Activated T-helper 1 cell treated with Interleukin-2 at 50 U/mL for 16 hours (primary cell): ENCODE measurements at places on chromosomes 6 and 20.

DNA sequence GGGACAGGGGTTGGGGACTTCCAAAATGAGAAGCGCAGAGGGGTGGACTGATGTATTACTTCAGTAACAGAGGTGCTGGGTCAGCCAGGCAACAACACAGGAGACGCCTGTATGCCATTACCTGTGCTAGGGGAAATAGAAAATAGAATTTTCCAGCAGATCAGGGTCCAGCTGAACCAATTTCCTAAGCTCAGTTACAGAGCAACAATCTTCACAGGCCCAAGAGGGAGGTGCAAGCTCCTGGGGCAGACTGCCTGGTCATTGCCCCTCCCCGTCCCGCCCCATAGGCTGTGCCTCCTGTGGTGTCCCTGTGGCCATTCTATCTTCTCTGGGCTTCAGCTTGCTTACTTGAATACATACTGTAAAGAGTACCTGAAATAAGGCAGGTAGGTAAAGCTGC, 3.7 kb downstream of the KCNK5 start:
- no peak for DNase-seq

DNA sequence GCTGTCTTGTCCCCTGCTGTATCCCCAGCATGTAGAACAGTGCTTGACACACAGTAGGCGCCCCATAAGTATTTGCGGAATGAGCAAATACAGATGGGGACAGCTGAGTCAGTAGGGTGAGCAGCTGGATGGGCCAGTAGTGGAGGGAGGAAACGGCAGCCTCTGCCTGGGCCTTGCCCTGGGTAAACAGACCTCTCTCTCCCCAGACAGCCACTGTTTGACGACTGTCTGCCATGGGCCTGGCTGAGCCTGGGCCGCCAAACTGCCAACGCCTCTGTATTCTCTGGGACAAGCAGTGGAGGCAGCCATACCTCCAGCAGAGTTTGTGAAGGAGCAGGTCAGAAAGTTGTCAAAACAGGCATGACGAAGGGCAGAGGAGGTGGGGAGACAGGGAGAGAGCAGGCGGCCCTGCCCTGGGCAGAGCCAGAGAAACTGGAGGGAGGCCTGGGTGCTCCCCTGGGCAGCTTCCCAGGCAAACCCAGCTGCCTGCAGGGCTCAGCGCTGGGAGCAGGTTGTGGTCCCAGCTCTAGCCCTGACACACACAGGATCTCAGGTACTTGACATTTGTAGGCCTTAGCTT, 15.2 kb downstream of the HNF4A start:
- no peak for DNase-seq

DNA sequence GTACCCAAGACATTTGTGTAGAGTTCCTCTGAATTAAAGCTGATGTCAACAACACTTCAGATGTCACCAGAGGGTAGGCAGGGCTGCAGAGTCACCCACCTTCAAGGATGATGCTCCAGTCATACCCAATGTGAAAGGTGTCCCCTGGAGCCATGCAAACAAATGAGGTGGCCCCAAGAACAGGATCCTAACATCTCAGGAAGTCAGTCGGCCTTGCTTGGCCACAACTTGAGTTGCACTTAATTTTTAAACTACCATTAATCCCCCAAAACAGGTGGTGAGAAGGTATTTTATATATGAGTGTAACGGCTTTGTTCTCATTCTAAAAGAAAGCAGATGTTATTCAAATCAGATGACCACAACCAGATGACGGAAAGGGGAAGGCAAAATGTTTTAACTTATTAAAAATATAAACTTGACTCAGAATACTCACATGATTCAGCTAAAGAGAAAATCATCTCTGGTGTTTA, 21.1 kb upstream of the SERPINB1 start:
- DNase-seq: no peak

DNA sequence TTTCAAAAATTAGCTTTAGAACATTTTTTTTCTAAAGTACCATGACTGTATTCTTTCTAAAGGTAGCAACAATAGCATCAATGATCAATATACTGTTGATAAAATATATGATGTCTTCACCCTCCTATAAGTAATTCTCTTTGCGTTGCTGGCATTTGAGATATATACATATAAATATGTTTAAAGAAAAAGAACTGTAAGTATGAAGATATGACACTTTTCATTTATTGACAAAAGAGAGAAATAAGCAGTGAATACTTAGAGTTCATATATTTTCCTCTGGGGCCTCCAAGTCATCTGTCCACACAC, 49.4 kb upstream of the SCGN start:
- no peak for DNase-seq

- DNase-seq: no peak
Observed at GRCh38 chr20:1894471-1894950, 696 bp upstream of the SIRPA start.

DNA sequence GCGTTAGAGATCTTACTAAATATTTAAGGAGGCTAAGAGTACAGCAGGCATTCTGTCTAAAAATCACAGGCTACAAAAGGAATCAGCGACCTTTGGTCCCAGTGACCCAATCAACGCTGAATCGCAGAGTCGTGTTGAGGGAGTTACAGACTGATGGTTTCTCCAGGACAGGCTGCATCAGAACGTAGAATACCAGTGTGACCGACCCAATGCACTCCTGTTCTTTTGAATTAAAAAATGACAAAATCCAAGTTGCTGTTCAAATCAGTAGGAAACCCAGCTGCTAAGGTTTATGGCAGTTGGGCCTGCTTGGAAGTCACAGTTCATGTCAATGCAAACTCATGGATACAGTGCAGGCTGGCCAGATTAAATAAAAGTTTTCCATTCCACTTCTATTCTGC, 155.8 kb upstream of the AFDN start:
- no peak for DNase-seq

DNA sequence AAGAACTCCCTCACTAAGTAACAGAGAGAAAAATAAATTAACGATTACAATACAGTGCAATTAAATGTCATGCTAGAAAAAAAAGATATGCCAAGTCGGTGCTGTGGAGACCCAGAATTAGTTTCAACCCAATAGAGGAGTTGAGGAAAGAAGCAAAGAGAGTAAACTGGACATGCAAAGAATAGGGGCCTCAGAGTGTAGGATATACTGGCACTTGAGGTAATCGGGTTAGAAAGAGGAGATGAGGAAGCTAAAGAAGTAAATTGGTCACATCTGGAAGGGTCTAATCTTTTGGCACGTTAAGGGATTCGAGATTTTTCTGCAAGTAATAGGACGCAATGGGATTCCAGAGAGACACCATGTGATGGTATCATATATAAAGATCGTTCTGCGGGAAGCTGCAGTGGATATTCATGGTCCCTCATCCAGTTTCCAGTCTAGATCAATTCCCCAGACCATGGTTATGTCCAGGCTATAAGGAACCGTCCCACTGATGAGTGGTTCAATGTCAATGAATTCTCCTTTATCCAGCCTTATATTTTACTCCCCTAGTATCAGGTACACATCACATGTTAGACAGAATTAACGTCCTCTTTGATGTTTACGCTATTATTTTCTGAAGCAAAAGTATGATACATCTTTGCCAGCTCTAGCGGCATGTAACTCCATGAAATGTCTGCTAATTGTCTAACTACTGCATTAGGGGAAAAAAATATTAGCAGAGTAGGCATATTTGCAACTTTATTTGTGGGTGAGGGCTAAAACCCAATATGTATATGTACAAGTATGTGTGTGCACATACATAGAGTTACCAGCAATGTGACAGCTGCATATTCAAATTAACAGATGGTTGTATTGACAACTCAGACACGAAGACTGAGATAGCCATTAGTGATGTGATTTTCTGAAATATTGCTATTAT, 1.1 kb upstream of the TBC1D32 start:
- no peak for DNase-seq

DNA sequence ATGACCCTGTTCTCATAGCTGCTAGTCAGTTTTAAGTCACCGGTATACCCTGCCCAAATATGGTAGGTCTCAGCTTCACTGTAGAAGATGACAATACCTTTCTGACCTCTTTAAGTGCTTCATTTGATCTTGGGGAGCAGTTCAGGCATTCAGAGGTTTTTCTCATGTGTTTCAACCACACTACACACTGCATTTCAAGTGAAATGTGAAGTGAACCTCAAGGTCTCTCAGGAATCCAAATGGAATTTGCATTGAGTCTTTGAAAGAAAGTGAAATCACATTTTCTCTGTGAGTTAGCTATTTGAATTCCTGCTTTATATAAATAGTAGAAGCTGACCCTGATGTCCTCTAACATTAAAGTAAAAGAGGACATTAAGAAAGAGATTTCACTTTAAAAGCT, 461.6 kb downstream of the ADGRB3 start:
- no peak for DNase-seq

DNA sequence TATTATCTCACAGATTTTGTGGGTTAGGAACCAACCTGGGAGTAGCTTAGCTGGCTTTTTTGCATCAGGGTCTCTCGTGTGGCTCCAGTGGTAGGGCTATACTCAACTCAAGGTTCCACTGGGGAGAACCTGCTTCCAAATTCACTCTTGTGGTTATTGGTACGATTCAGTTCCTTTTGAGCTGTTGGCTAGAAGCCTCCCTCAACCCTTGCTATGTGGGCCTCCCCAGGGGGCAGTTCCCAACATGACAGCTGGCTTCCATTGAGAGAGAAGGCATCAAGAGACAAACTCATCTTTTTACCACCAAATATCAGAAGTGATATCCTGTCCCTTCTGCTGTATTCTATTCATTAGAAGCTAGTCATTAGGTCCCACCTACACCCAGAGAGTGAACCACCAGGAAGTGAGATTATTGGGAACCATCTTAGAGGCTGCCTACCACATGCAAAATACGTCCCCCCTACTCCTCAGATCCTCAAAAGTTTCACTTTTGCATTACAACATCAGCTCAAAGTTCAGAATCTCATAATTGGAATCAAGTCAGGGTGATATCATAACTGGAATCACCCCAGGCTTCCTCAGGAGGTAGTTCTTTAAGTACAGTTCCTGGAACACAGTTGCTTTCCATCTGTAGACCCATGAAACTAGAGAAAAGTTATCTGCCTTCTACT, 30.9 kb downstream of the MKKS start:
- no peak for DNase-seq

DNA sequence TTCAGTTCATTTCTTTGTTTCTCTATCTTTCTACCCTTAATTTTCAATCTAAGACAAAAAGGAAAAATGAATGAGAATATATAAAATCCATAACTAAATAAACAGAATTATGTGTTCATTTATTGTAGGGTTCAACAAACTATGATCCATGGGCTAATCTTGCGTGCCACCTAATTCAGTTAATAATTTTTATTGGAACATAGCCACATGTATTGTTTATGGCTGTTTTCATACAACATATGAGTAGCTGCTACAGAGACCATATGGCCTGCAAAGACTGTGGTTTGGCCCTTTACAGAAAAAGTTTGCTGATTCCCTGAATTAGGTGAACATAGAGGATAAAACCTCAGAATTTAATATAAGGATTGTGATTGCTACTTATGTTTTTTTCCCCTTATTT, 21.8 kb downstream of the SENP6 start:
- no peak for DNase-seq

- no peak for DNase-seq
Observed at GRCh38 chr6:28005975-28006374, 48.9 kb downstream of the OR2B6 start.

GRCh38 chr6:88266126-88266525, 100.0 kb upstream of the CNR1 start:
- no peak for DNase-seq
